Substantia nigra (tissue), 51 donors: ENCODE measurements at places on chromosomes 6 and 20.

GRCh38 chr6:153126218-153126617, 4.9 kb downstream of the RGS17 start:
- no peak for DNase-seq

DNA sequence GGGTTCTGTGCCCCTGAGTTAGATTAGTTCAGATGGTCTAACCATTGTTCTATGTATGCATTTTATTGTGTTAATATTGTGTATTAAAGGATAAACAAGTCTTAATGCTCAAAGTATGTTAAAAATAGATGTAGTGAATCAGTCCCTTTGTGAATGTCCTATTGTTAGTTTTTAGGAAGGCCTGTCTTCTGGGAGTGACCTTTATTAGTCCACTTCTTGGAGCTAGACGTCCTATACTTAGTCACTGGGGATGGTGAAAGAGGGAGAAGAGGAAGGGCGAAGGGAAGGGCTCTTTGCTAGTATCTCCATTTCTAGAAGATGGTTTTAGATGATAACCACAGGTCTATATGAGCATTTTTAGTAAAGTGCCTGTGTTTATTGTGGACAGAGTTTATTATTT, 12.3 kb upstream of the HMGN4 start:
- no peak for DNase-seq

GRCh38 chr6:24257282-24257681, 100.6 kb downstream of the DCDC2 start:
- DNase-seq: no peak

DNA sequence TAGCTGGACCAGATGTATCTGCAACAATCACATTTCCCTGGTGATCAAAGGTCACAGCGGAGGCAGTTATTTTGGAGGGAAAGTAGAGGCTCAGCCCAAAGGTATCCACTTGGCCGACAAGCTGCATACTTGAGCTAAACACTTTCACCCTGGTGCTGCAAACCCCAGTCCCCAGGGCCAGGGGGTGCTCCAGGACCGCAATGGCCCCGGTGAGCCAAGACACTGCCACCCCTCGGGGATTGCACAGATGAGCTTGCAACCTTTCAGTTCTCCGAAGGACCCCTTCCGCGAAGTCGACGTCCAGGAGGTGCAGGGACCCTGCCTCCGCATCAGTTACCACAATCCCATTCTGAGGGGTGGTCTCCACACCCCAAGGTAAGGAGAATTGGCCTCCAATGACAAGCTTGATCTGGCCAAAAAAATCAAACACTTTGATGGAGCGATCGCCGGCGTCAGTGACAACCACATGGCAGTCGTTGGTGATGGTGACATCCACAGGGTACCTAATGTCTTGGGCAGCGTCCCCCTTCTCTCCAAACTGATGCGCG, 823 bp downstream of the NHLRC1 start:
- no peak for DNase-seq

GRCh38 chr6:141488488-141488887, 644.2 kb upstream of the GJE1 start:
- DNase-seq: no peak

DNA sequence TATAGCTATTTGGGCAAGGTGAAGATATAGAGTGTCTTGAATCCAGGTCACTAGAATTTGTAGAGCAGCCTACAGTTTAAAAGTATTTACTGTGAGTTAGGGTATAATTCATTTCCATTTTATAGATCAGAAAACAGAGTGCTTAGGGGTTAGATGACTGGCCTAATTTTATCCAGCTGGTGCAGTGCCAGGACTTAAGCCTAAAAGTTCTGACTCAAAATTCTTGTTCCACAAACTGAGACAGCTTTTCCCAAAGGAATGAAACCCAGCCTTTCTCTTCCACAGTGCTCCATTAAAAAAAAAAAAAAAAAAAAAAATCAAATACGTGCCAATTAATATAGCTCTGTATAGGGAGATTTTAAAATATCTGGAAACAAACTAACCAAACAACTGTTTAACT, 441.0 kb upstream of the MARCKS start:
- DNase-seq: no peak

GRCh38 chr6:121627761-121628160, 192.3 kb downstream of the GJA1 start:
- no peak for DNase-seq

DNA sequence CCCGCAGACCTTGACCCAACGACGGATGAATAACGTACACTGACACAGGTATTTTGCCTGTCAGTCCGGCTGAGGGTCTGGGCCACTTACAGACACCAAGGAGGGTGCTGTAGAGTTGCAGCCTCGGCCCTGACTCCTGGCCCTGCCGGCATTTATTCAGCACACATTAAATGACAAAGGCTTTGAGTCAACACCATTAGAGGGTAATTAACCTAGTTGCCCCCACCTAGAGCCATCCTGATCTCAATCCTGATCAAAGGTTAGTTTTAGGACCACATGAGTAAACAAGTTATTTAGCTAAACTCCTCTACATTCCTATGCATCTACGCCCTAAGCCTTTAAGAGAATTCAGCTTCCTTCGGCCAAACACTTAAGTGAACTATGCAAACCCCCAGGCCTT, 11.9 kb upstream of the PM20D2 start:
- no peak for DNase-seq

DNA sequence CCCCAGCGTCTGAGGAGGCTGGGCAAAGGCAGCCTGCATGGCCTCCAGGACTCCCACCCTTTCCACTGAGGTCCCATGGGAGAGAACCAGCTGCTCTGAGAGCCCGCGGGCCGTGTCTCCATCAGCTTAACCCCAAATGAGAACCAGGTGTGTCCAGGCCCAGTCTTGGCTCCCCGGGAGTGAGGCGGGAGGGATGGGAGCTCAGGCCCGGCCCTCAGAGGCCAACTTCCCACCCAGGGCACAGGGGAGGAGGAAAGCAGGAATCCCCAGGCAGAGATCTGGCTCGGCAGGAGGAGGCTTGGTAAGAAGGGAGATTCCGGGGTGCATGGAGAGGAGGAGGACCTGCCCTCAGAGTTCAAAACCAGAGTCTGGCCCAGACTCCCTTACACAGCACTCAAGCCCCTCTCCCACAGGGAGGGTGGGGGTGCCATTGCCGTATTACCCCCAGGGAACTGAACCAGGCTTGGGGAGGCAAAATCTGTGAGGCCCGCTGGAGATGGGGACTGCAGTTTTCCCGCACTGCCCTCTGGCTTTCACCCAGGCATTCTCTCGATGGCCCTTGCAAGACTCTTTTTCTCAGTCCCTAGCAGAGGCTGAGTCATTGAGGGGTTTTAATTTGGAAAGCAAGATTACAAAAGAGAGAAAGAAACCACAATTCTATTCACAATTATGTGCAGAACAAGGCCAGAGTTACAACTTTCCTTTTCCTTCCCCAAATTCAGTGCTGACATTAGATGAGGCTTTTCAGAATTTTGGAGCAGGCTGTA, 17.1 kb downstream of the FOXF2 start:
- DNase-seq: no peak

DNA sequence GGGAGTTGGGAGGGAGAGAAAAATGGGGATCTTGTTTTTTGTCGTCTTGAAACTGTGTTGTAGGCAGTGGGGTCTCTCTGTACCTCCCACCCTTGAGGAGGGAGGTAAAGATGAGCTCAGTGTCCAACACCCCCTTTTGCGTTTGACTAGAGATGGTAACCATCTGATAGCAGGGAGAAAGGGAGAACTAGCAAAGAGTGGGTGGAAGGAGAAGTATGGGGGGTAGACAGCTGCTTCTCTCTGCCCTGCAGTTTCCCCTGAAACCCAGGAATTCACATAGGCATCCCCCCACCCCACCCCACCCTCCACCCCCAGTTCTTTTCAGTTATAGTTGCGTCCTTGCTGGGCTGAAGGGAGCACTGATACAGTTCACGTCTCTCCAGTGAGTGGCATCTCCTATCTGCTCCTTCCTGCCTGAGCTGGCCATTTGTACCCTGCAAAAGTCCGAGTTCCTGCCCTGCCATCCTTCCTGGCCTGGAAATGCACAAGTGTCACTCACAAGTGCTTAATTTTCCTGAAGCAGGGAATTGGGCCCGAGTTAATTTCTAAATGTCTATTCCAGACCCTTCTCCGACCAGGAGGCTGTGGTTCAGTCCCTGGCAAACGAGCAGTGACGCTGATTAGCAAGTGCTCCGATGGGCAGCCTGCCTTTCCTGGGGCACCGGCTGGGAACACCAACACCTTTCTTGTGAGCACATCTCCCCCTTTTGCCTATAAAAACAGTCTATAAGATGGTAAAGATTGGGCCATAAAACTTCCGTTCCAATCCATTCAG, 1.5 kb downstream of the SIRPA start:
- peak; percentile 52 for DNase-seq

GRCh38 chr6:161557333-161558107, 283.7 kb upstream of the AGPAT4 start:
- DNase-seq: no peak

DNA sequence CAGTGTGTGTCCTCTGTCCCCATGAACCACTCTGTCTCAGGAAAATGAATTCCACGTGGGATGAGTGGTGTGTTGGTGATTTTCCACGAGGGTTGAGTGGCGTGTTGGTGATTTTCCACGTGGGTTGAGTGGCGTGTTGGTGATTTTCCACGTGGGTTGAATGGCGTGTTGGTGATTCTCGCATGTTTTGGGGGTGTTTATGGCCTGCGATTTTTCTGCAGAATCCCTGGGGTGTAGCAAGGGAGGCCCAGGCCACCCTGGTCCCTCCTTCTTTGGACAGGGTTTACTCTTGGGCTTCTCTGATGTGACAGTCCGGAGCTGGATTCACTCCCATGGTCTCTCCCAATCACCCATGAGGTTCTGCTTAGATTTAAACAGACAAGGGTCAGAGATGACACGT, 90.6 kb upstream of the FRMD1 start:
- no peak for DNase-seq

GRCh38 chr20:61555566-61555965, 303.5 kb downstream of the CDH4 start:
- DNase-seq: no peak

GRCh38 chr6:100346828-100347227, 117.9 kb downstream of the SIM1 start:
- no peak for DNase-seq

DNA sequence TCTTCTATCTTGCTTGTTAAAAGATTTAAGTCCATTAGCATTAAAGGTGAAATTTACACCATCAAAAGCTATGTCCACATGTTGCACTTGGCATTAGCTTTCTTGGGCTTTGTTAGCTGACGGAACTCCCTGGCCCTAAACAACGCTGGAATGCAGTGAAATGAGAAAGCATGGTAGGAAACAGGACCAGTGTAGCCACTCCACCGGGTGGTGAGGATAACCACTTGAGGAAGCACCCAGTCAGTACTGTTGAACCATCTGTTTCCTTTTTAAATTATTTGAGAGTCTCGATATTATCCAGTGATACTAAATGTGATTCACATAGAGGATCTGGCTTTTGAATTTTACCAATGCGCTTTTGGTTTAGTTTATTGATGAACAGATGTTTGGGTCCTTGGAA, 374.9 kb upstream of the NOX3 start:
- DNase-seq: no peak

DNA sequence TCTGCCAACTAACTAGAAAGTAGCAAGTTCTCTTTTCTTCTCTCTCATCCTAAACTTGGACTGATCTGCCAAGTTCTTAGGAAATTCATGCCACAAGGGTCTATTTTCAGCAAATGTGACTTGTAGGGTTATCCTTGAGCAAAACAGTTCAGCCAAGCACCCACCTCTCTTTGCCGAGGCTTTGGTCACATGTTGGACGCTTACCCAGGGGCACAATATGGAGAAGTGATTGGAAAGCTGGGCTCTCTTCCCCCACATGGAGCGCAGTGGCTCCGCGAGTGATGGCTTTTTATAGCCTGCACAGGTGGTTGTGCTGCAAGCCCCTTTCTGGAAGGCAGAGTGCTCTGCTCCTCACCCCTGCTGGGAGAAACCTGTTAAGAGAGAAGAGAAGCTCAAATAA, 47.7 kb upstream of the FNDC1 start:
- no peak for DNase-seq

GRCh38 chr6:2783188-2783963, 18.2 kb downstream of the WRNIP1 start:
- DNase-seq: no peak

- no peak for DNase-seq
Measured at GRCh38 chr6:53906103-53906502, 111.3 kb downstream of the LRRC1 start.
